ENCODE measurements at places on chromosomes 7 and 10.

DNA sequence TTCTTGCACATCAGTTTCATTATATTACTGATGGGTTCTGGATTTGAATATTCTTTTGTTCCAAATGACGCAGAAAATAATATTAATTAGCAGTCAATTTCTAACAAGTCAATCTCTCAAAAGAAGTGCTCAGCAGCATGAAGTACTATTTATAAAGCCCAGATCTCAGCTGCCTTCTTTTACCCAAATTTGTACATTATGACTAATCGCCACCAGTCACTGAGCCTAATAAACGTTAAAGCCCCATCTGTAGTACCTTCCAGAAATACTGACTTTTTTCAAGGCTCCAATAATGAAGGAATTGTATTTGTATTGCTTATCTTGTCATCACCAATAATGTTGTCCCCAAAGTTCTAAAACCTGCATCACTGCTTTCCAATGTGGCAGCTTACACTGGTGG is 540.2 kb downstream of the PARD3 start:
- DNase-seq, result no peak

- DNase-seq, result no peak
Measured at GRCh38 chr10:50314169-50315071, 63.1 kb upstream of the ASAH2 start.

- no peak for DNase-seq
Measured at GRCh38 chr10:94104316-94105000, 110.7 kb downstream of the PLCE1 start.

DNA sequence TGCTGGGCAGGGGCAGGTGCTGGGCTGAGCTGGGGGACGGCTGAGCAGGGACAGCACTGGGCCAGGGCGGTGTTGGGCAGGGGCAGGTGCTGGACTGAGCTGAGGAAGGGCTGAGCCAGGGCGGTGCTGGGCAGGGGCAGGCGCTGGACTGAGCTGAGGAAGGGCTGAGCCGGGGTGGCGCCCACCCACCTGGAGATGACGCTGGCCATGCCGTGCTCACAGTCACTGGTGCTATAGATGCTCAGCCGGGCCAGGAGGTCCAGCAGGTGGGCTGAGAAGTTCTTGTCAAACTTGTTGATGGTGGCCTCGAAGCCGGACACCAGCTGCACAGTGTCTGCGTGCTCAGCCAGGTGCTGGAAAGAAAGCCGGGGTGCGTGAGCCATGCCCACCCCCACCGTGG is 4.4 kb upstream of the ADAM8 start:
- no peak for DNase-seq

DNA sequence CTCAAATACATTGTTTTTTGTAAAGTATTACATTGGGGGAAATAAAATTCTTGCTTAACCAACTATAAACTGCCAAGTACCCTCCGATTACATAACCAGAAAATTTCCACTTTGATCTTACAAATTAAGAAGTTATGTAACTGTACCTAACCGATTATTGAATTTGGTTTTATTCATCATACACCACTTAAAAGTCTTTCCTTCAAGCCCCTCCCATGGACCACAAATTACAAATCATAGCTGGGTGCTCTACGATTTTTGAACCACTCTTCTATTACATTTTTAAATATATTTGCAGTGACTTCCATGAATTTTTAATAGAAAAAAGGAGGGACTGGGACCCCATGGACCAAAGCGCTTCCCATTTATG is 630 bp downstream of the ZNF680 start:
- no peak for DNase-seq

- no peak for DNase-seq
Measured at GRCh38 chr7:156827587-156828203, 65.3 kb downstream of the LMBR1 start.

- DNase-seq, result no peak
Measured at GRCh38 chr7:114086537-114086913, 167.7 kb upstream of the PPP1R3A start.

DNA sequence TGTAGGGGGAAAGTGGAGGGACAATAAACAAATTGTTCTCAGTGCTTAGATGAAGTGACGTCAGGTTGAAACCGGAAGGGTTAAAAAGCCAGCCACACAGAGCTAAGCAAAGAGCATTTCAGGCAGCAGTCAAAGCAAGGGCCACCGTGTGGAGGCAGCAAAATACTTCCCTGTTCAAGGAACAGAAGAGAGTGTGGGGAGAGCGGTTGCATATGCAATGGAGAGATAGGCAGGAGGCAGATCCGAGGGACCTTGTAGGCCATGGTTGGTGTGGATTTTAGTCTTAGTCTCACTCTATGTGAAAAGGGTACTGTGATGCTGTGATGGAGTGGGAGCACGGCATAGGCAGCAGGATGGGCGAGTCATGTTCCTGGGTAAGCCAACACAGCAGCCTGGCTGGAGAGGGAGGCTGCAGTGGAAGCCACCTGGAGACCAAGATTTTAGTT is 3.8 kb upstream of the STN1 start:
- DNase-seq, result peak; percentile 36

- no peak for DNase-seq
Measured at GRCh38 chr10:116596062-116596461, 5.3 kb downstream of the PNLIPRP1 start.

DNA sequence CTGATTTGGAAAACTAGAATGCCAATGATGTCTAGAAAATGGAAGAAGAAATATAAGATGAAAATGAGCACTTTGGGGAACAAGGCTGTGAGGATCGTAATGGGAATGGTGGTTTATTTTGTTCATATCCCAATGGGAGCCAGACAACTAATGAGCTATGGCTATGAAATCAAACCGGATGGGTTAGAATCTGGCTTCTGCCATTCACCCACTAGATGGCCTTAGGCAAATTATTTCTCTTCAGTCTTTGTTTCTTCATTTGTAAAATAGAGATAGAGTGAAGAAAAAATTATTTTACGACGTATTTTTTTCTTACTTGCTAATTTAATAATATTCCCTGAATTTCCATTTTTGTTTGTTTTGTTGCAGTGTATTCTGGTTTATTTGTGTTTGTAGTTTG is 572.1 kb upstream of the IGFBP3 start:
- DNase-seq, result no peak

DNA sequence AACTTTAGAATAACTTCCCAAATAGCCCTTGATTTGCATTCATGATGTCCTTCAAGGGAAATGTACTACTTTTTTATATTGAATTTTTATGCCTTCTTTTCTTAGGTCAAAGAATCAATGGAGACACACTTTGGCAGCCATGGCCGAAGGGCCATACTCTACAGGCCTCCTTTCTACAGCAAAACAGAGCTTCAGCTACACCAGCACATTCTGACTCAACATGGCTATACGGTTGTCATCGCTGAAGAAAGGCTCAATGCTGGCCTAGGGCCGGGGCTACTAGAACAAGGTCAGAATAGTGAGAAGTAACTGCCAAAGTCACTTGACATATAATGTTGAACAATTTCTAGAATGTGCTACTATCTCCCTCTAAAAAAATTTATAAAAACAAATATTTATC is 27.0 kb downstream of the CPED1 start:
- no peak for DNase-seq

- DNase-seq, result no peak
Measured at GRCh38 chr10:21159669-21160068, 262.6 kb upstream of the NEBL start.

DNA sequence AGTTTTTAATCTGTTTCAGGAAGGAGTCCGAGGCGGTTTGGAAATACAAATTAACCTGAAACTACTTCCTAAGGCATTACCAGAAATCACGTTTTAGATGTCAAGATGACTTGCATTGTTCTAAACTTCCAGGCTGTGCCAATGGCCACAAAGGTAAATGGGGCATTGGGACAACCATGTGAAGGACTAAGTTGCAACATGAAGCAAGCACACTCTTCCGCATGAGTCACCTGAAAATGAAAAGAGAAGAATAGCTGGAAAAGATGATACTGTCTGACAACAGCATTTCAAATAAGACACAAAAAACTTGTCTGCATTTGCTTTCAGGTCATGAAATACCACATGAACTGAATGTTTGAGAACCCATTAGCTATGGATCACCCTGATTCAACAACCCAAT is 262.1 kb downstream of the AHR start:
- DNase-seq, result no peak

- DNase-seq, result no peak
Measured at GRCh38 chr7:101169110-101169837, 3.9 kb upstream of the VGF start.

- DNase-seq, result no peak
Measured at GRCh38 chr7:650339-651031, 76.0 kb upstream of the DNAAF5 start.

DNA sequence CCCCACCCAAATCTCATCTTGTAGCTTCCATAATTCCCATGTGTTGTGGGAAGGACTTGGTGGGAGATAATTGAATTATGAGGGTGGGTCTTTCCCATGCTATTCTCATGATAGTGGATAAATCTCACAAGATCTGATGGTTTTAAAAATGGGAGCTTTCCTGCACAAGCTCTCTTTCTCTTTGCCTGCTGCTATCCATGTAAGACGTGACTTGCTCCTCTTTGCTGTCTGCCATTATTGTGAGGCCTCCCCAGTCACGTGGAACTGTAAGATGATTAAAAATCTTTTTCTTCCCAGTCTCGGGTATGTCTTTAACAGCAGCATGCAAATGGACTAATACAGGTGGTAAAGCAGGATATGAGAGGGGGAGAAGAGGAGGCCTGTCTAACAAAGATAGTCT is 88.3 kb downstream of the TMEM106B start:
- no peak for DNase-seq

- no peak for DNase-seq
Measured at GRCh38 chr10:5904227-5904626, 14.2 kb downstream of the FBH1 start.

DNA sequence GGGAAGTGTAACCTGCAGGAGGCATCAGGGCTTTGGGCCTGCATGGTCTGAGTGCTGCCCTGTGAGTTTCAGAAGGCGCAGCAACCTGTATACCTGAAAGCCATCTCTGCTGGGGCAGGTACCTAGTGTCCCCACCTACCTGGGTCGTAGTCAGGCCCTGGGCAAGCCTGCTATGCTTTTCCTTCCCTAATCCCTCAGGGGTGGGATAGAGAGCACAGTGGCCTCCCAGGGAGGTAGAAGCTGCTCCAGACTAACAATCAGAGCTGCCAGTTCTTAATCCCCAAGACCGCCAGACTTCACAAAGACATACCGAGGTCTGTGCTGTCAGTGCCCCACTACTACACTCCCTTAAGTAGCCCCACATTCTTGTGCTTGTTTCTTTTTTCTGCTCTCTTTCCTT is 52.0 kb downstream of the PTEN start:
- no peak for DNase-seq

- DNase-seq, result no peak
Measured at GRCh38 chr7:43625453-43625852, 42.5 kb downstream of the STK17A start.

GRCh38 chr7:95608359-95609173 is 12.2 kb upstream of the PDK4 start:
- DNase-seq, result peak; percentile 46

DNA sequence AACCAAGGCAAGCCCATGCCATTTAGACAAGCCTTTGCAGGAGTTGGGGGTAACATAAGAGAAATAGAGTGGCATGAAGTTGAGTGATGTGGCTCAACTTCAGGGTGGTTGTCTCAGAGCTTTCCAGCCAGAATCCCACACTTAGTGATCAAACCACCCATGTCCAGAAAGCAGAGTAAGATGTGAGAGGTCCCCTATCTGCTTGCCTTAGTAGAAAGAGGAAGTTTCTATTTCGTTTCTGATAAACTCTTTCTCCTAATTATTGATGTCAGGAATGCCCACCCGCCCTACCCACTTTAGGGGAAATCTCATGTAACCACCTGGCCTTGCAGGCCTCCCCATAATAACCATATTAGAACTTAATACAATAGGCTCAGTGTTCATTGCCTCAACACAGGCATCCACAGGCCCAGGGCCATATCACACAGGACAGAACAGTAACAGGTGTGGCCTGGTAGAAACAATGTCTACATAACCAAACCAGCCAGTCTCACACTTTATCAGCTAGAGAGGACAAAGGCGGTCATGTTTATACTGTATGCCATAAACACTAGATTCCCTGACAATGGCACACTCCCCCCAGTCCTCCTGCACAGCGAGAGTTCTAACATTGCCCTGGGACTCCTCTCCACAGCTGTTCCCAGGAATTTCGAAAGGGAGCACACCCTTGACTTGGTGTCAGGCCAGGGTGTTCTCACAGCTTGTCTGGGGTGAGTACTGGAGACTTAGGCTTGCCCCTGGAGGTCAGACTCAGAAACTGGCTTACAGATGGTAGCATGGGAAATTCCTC is 364.4 kb downstream of the CXCL12 start:
- DNase-seq, result no peak

All from amygdala (tissue), 56 donors.